ENCODE measurements at places on chromosomes 4 and X. TPM values are rescaled to one million over a fixed set of nuclear protein-coding genes. Genes with fewer than 3 reads are reported as not detected.

GRCh38 chr4:158786121-158786601 is 17.3 kb downstream of the FNIP2 start:
- H3K4me3 ChIP-seq = no peak overlapping the region
- no peak for DNase-seq
- H3K27me3 ChIP-seq = no peaks in the 10 kb centered on the region
- H3K36me3 ChIP-seq = no peaks in the 10 kb centered on the region
- no peaks in the 10 kb centered on the region for H3K4me1 ChIP-seq

DNA sequence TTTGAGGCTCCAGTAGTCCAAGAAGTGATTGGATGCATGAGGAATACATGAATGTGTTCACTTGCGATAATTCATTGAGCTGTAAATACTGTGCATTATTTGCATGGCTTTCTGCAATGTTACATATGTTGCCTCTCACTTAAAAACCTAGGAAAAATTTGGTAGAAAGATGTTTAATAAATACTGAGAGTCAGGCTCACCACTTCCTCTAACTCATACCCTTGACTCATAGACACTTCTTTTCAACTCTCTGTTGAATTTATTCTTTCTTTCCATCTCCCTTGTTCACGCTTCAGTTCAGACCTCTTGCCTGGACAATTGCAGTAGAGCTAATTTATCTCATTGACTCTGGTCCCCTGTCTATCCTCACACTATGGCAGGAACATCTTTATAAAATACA is 35.8 kb upstream of the LEF1 start:
- DNase-seq = no peak
- no peaks in the 10 kb centered on the region for H3K36me3 ChIP-seq
- no peaks in the 10 kb centered on the region for H3K27me3 ChIP-seq
- no peak overlapping the region for H3K4me3 ChIP-seq
- H3K4me1 ChIP-seq = no peaks in the 10 kb centered on the region

- H3K27ac ChIP-seq = no peak overlapping the region
- no peaks in the 10 kb centered on the region for H3K36me3 ChIP-seq
- H3K4me3 ChIP-seq = no peak overlapping the region
- H3K4me1 ChIP-seq = no peaks in the 10 kb centered on the region
- no peak for DNase-seq
These were observed 63.2 kb downstream of the FRAS1 start for GRCh38 chr4:78120144-78120880.

Gene ADH1A
- not detected for total RNA-seq

GRCh38 chr4:25377572-25378436 is 741 bp downstream of the ANAPC4 start:
- no peaks in the 10 kb centered on the region for H3K4me1 ChIP-seq
- DNase-seq = no peak
- H3K27ac ChIP-seq = peak overlapping the region; percentile 67
- H3K4me3 ChIP-seq = peak overlapping the region; percentile 85

Gene PNMA6F
- total RNA-seq = 0.15 TPM

DNA sequence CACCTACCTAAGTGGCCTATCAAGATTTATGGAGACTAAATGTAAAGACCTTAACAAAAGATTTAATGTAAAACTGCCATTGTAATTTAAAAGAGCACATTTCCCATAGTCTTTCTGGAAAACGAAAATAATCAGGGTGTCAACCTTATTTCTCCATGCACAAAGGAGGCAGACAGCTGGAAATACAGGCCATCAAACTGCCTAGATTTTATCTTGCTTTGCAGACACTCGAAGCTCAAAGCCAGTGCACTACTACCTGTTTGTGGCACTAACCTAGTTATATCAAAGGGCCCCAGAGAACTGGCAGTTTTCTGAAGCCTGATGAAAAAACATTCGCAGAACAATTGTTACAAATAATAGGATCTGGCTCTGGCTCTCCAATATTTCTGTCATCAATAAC is 863.9 kb downstream of the STPG2 start:
- H3K4me3 ChIP-seq = no peak overlapping the region
- H3K4me1 ChIP-seq = no peaks in the 10 kb centered on the region
- no peaks in the 10 kb centered on the region for H3K27me3 ChIP-seq
- no peaks in the 10 kb centered on the region for H3K36me3 ChIP-seq
- no peak overlapping the region for H3K27ac ChIP-seq

GRCh38 chrX:131225078-131225477 is 64.0 kb downstream of the IGSF1 start:
- DNase-seq = no peak
- H3K4me1 ChIP-seq = no peaks in the 10 kb centered on the region
- H3K27ac ChIP-seq = no peak overlapping the region
- H3K4me3 ChIP-seq = no peak overlapping the region

- no peaks in the 10 kb centered on the region for H3K27me3 ChIP-seq
- DNase-seq = no peak
- no peaks in the 10 kb centered on the region for H3K4me1 ChIP-seq
- no peaks in the 10 kb centered on the region for H3K36me3 ChIP-seq
These were observed 64.2 kb upstream of the TRPC5OS start for GRCh38 chrX:111811831-111812230.

Gene CT45A3
- total RNA-seq = not detected

Gene CDKL5
- total RNA-seq = 15.1 TPM

DNA sequence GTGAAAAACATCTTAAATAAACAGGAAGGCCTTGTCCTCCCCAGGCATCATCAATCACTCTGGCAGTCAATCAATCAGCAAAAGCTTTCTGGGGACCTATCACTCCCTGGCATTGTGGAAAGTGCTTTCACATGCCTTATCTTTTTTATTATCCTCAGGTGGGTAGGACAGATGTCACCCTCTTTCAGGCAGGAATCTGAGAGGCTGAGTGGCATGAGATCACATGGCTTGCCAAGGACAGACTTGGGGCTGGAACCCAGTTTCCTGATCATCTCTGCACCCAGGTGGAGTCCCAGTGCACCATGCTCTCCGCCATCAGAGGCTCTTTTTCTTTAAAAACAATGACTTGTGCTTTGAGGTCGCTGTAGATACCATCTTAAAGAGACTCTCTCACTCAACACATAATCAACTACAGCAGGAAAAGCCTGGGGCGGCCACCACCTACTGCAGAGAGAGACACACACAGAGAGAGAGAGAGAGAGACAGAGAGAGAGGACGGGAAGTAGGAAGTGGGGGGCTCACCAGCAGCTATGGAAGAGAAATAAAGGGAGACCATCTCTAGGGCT is 282.7 kb downstream of the PTTG2 start:
- DNase-seq = no peak
- H3K4me1 ChIP-seq = 0 out of 2 replicates have a peak, but pooled peaks cover 3% of the 10 kb centered on the region
- no peaks in the 10 kb centered on the region for H3K27me3 ChIP-seq
- H3K27ac ChIP-seq = no peak overlapping the region
- no peaks in the 10 kb centered on the region for H3K36me3 ChIP-seq

DNA sequence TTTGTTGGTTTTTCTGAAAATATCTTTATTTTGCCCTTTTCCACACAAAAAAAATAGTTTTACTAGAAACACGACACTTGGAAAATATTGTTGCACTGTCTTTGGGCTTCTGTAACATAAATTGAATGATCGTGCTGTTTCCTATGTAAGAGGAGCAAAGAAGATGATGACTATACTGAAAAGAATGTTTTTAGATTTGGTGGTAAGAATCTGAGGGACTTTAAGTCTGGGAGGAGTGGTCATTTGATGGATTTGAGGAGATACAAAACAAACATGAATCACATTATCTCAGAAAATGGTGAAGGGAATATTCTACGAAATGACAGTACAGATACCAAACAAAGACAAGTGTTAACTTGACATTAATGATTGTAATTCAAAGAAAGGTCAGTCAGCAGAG is 328.8 kb downstream of the ADAM29 start:
- DNase-seq = no peak
- no peak overlapping the region for H3K4me3 ChIP-seq
- no peaks in the 10 kb centered on the region for H3K36me3 ChIP-seq
- no peaks in the 10 kb centered on the region for H3K27me3 ChIP-seq
- H3K4me1 ChIP-seq = no peaks in the 10 kb centered on the region

DNA sequence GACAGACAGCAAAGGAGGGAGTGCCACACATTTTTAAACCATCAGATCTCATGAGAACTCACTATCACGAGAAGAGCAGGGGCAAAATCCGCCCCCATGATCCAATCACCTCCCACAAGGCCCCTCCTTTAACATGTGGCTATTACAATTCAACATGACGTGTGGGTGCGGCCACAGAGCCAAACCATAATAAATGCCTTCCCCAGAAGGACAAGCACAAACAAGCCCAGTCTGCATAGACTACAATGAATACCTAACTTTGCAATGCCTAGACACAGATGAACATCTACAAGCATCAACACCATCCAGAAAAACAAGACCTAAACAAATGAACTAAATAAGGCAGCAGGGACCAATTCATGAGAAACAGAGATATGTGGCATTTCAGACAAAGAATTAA is 12.3 kb downstream of the ETDA start:
- no peaks in the 10 kb centered on the region for H3K36me3 ChIP-seq
- no peaks in the 10 kb centered on the region for H3K4me1 ChIP-seq
- no peak overlapping the region for H3K4me3 ChIP-seq
- no peak for DNase-seq
- no peaks in the 10 kb centered on the region for H3K27me3 ChIP-seq
- no peak overlapping the region for H3K27ac ChIP-seq
